Right kidney (tissue), 9 donors: ENCODE measurements at places on chromosomes 16 and 17.

GRCh38 chr17:7588553-7589203, 1.2 kb downstream of the SOX15 start:
- DNase-seq = no peak

GRCh38 chr17:20825539-20825938, 217.3 kb downstream of the USP22 start:
- DNase-seq = no peak

GRCh38 chr17:3809135-3809534, 8.1 kb upstream of the ITGAE start:
- DNase-seq = no peak

- no peak for DNase-seq
These were observed 69.5 kb downstream of the AMFR start for GRCh38 chr16:56355786-56356275.

GRCh38 chr16:73023752-73024570, 24.0 kb downstream of the ZFHX3 start:
- no peak for DNase-seq

GRCh38 chr17:17176341-17176740, 29.8 kb downstream of the PLD6 start:
- no peak for DNase-seq

- DNase-seq = no peak
These were observed 94.3 kb downstream of the ATF7IP2 start for GRCh38 chr16:10480151-10480550.

DNA sequence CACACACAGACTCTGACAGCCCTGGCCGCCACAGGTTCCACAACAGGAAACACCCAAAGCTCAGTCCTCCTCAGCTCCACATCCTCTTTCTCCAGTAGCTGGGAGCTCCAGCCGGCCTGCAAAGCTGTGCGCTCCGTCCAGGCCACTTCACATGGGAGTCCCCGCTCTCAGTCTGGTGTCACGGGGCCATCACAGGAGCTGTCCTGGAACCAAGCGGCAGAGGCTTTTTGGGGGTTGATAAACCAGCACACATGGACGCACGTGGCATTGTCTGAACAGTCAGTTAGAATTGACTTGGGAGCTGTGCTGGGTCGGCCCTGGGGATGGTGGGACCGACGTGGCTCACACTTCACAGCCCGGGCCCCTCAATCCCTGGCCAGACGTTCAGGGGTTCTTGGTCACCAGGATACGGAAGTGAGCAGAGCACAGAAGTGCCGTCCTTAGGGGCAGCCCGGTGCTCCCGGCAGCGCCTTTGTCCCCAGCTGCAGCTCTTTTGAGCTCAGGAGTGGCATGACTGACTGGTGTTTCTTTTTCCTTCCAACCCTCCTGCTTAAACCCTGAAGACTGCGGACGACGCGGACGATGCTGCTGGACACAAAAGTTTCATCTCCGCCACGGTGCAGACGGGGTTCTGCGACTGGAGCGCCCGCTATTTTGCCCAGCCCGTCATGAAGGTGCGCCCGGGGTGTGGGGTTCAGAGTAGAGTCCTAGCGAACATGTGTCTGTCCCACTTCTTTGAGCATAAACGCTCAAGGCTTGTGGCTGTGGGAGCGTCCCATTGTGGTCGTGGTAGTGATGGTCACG, 66.6 kb upstream of the CHMP6 start:
- no peak for DNase-seq

GRCh38 chr16:53837426-53837825, 133.5 kb downstream of the FTO start:
- DNase-seq = no peak

GRCh38 chr16:7921345-7921744, 588.7 kb downstream of the RBFOX1 start:
- DNase-seq = no peak

DNA sequence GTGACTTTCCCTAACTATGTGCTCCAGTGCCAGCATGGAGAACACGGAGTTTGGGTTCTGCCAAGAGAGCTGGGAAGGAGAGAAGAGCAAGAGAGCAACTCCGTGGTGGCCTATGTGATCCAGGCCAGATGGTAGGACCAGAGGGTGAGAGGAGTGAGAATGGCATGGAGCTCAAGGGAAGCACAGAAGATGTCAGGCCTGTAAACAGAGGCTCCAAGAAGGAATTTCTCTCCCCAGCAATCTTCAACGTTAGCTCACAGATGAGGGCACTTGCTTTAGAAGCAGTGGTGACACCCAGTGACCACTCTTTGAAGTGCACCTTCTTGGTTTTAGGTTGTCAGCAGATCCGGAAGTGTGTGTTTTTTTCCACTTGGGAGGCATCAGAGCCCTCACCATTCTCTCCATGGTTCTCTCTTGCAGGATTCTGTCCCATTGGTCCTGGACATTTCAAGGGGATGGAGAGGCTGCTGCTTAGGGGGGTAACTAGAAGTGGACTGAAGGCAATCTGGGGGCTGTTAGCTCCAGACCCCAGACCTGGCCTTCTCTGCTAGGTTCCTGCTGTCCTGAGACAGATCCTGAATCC, 18.1 kb upstream of the TMEM98 start:
- peak; percentile 26 for DNase-seq

GRCh38 chr17:73393962-73394361, 82.2 kb upstream of the CDC42EP4 start:
- DNase-seq = no peak

DNA sequence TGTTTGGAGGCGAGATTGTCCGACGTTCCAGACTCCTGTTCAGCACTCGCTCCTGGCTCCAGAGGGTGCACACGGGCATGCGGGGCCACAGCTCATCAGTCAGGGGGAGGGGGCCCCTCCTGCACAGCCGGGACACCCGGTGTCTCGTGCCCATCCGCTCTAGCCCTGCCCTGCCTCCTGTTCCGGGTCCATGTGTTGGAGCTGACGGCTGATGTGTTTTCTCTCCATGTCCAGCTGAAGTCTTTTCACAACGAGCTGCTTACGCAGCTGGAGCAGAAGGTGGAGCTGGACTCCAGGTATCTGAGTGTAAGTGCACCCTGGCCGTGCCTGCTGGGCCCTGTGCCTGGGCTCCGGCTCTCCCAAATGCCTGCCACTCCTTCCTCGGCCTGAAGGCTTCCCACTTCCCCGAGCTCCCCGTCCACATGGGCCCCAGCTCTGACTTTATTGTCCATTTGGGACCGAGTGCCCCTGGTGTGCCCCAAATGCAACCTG, 50.5 kb downstream of the BAIAP2 start:
- DNase-seq = no peak

GRCh38 chr16:64782484-64782883, 339.4 kb downstream of the CDH11 start:
- no peak for DNase-seq

DNA sequence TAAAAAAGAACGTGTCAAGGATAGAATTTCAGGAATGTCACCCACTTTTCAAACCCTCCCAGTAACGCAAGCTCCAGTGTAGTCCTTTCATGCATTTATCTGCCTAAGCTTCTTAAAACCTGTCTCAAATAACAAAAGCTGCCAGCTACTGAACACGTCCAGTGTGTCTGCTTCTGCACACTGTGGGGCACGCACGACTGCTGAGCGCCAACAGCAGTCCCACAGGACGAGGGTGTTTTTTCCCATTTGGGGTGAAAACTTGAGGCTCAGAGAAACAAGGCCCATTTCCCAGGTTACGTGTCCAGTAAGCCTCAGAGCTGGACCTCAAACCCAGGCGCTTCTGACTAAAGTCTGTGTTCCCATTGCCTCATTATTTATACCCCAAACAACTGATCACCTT, 17.2 kb downstream of the NTAN1 start:
- DNase-seq = no peak

GRCh38 chr17:1300371-1300905, 21.0 kb downstream of the TRARG1 start:
- DNase-seq = no peak

DNA sequence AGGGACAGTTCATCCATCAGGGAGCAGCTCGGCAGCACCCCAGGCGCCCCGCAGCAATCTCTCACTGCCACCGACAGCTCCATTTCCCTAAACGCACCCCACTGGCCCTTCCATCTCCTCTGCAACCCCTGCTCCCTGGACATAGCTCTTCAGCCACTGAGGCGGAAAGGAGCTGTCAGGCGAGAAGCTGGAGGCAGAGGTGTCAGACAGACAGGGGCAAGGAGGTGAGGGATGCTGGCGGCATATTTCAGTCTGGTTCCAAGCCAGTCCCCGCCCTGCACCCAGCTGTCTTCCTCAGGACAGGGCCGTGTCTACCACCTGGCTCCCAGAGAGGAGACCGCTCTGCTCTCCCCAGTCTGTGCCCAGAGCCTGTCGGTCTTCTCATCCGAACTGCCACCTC, 9.7 kb downstream of the ACLY start:
- no peak for DNase-seq

GRCh38 chr17:79152636-79153035, 78.0 kb downstream of the ENGASE start:
- DNase-seq = peak; percentile 44

DNA sequence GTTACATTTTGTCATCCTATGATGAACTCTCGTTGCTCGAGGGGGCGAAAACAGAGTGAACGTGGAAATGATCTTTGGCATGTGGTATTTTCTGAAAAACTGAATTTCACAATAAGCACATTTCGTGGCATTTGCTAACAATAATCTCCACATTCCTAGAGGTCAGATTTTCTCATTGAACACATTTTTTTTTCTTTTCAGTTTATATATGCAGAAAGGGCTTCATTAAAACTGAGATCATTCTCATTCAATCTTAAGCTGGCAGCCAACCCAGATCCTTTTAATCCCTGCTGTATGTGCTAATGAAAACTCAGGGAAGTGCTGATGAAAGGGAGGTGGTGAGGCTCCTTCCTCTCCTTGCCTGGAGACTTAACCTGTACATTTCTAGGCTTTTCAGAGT, 52.6 kb downstream of the PRKCA start:
- DNase-seq = no peak

- DNase-seq = no peak
These were observed 13.0 kb upstream of the MTSS2 start for GRCh38 chr16:70698901-70699300.

- no peak for DNase-seq
These were observed 229.7 kb upstream of the RPL38 start for GRCh38 chr17:73973586-73974409.

DNA sequence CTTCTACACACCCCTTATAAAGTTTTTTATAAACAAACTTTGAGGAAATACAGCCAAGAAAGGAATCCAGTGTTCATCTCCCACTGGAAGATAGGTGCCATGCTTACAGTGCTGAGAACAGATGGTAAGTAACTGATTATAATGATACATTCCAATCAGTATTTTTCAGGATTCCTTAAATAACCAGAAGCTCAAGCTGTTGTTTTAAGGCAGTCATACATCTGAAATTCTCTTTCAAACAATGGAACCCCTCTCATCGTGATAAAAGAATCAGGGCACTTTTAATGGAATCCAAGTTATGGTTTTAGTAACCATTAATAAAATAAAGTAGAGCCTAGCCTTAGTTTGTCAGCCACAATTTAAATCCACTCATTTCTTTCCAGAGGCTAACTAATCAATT, 56.1 kb upstream of the STAC2 start:
- DNase-seq = no peak

GRCh38 chr16:17483351-17483750, 12.6 kb upstream of the XYLT1 start:
- peak; percentile 16 for DNase-seq

- no peak for DNase-seq
These were observed 3.9 kb downstream of the NLRP1 start for GRCh38 chr17:5580367-5580766.

DNA sequence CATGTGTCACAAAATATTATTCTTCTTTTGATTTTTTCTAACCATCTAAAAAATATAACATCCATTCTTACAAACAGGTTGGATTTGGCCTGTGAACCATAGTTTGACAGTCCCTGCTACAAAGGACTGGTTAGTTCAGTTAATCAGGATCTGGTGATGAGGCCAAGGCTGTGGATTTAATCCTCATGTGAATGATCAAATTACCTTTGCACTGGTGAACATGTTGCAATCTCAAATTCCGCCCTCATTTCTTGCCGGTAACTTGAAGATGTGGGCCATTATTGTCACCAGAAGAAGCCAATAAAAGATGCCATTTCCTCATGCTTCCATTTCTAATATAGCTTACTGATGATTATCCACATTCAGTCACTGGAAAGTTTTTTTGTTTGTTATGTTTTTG, 35.3 kb upstream of the YPEL2 start:
- no peak for DNase-seq
